LNCaP clone FGC (cell line): ENCODE measurements at places on chromosomes 16 and 17.

DNA sequence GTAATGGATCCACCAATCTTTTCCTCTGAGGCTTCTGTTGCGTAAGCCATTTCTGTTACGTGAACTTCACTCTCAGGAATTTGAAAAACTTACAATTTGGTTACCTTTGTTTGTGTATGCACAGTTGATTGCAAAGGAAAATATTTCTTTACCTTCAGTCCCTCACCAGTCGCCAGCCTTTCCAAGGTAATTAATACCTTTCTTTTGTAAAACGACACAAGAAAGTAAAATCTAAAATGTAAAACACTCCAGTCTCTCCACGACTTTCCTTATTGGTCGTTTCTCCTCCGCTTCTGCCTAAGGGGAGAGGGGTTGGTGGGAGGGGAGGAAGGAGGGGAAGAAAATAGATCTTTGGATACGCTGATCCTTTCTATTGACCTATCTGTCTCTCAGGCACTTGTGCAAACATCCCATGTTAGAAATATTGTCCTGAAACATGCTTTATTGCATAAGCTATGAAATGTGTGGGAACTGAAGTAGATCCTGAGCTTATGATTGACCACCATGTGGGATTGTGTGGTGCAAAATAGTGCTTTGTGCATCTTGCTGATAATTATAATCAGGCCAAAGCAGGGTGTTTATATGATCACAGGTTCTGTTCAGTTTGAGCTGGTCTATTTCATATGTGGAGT lies 32.4 kb upstream of the EFCAB13 start:
- peak; percentile 76 for DNase-seq

DNA sequence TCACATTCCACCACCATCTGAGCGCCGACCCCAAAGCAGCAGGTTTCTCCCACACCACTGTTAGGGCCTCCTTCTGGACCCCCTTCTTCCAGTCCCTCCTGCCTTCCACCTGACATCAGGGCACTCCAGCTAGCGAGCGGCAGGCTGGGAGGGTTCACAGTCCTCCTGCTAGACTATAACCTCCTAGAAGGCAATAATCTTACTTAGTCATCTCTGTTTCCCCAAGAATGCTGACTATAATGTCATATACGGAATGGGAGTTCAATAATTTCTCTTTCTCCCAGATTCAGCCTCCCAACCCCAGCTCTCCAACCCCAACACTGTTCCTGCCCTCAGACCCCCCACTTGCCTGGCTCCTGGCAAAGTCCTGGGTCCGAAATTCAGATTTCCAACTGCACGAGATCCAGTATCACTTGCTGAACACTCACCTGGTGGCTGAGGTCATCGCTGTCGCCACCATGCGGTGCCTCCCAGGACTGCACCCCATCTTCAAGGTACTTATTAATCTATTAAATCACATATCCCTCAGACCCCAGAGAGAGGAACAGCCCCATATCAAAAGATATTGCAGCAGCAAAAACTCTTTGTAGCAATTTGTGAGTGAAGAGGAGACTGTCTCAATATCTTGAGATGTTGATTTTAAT lies 5.6 kb downstream of the ALOX12 start:
- DNase-seq, result no peak

DNA sequence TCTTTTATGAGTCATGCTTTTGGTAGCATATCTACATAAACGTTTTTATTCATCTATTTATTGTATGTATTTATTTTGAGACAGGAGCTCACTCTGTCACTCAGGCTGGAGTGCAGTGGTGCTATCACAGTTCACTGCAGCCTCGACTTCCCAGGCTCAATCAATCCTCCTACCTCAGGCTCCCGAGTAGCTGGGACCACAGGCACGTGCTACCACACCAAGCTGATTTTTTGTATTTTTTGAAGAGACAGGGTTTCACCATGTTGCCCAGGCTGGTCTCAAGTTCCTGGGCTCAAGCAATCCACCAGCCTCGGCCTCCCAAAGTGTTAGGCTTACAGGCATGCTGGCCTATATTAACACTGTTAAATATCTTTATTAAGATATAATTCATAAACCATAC lies 20.4 kb upstream of the IL4R start:
- no peak for DNase-seq

- DNase-seq, result no peak
Observed at GRCh38 chr16:56871172-56871593, 6.2 kb downstream of the SLC12A3 start.

- no peak for DNase-seq
Observed at GRCh38 chr17:4836221-4836620, 3.1 kb downstream of the MINK1 start.

- no peak for DNase-seq
Observed at GRCh38 chr16:68452176-68452575, 3.9 kb upstream of the SMPD3 start.

DNA sequence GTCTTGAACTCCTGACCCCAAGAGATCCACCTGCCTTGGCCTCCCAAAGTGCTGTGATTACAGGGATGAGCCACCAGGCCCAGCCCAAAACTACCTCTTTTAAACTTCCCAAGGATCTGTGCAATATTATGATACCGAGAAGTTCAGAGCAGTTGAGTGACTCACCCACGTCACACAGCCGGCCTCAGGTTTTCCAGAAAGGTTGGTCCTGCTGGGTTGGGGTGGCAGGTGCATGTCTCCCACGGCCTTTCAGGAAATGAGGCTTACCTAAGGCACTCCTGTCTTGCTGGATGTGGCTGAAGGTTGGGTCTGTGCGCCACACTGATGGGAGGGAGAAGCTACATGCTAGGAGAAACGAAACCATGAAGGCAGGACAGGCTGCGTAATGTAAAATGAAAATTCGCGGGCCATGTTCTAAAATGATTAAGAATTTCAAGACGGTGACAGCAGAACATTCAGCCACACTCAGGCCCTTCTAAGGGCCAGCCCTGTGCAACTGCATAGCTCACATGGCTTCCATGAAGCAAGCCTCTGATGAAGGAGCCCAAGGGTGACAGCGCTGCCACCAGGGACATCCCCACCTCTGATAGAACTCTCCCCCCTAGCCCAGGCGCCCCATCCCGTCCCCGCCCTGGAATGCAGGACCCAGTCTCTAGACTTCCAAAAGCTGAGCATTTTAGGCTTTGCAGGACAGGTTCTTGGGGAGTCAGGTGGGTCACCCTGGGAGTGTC lies 6.6 kb upstream of the GLIS2 start:
- no peak for DNase-seq

DNA sequence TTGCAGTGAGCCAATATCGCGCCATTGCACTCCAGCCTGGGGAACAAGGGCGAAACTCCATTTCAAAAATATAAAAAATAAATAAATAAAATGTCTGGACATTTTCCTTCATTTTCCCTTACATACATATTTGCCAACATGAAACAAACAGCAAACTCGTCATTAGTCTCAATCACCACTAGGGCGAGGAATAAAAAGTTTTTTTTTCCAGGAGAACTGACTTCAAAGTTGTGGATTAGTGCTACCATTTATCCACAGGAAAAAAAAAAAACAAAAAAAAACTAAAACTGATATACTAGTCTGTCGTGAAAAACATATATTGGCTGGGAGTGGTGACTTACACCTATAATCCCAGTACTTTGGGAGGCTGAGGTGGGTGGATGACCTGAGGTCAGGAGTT lies 77.0 kb upstream of the MTMR4 start:
- DNase-seq, result no peak

- no peak for DNase-seq
Observed at GRCh38 chr16:3092501-3092941, 6.6 kb downstream of the ZSCAN10 start.

GRCh38 chr17:77385750-77386501 lies 245.2 kb downstream of the SEC14L1 start:
- DNase-seq, result no peak

GRCh38 chr16:88739139-88739976 lies 33.1 kb downstream of the CTU2 start:
- no peak for DNase-seq

- DNase-seq, result peak; percentile 45
Observed at GRCh38 chr17:71472809-71473789, 647.7 kb upstream of the SOX9 start.

GRCh38 chr17:45918241-45918745 lies 23.9 kb downstream of the MAPT start:
- DNase-seq, result no peak

- no peak for DNase-seq
Observed at GRCh38 chr16:8251298-8251697, 339.0 kb downstream of the TMEM114 start.

DNA sequence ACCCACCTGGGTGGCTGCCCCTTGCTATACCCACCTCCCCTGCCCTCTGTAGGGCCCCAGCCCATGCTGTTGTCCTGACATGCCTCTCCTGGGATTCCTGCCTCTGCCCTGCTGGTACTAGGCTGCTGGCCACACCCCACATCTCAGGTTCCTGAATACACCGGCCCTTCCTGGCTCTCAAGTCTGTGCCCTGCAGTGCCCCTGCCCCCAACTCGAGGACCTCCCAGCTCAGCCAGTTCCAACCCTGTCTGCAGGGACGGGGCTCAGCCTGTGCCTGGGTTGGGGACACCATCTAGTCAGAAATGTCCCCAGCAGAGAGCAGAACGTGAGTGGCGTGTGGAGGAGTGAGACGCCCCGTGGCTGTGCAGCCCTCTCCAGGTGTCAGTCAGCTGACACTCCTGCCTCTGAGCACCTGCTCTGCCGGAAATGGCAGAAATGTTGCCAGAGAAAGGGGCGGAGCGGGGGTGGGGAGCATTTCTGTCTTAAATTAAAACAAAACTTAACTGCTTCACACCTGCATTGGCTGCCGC lies 28.7 kb downstream of the ACSF3 start:
- no peak for DNase-seq

GRCh38 chr17:29761040-29761761 lies 138.5 kb upstream of the CORO6 start:
- DNase-seq, result no peak
